ENCODE measurements at places on chromosomes 6 and 20.

DNA sequence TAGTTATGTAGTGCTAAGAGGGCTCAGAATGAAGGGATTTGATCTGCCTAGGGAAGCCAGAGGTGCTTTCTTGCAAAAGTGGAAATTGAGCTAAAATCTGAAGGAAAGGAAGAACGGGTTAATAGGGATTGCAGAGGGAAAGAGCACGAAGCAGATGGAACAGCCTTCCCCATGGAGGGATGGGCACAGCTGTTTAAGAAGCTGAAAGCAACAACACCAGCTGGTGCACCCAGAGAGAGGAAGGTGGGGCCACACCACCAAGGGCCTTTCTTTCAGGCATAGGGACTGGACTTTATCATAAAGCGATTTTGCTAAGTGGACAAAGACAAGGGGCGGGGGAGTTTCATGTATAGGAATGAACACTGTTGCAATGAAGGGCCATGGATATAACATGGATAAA lies 65.8 kb upstream of the SNRPB2 start:
- DNase-seq: no peak

GRCh38 chr6:16078064-16078463 lies 50.8 kb upstream of the MYLIP start:
- no peak for DNase-seq

GRCh38 chr6:90194371-90194841 lies 102.2 kb downstream of the BACH2 start:
- DNase-seq: no peak

GRCh38 chr6:139392794-139393193 lies 18.3 kb upstream of the CITED2 start:
- no peak for DNase-seq

DNA sequence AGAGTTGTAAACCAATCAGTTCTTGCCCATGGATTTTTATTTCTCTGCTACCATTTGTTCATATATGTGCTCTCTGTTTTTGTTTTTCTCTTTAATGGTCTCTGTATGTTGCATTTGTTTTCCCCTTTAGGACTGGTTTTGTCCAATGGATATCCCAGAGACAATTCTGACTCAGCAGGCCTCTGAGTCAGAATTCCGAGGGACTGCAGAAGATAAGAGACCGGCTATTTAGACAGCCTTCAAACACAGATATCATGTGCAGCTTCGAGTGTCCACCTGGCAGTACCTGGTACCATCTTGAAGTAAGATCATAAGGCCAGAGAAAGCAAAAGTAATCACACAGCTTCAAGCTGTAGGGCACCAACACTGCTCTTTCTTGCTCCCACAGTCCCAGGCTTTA lies 125.5 kb downstream of the ELOVL4 start:
- DNase-seq: no peak

- no peak for DNase-seq
Observed at GRCh38 chr20:45969712-45970634, 2.0 kb downstream of the ZNF335 start.

GRCh38 chr6:37283671-37284151 lies 25.8 kb upstream of the TMEM217 start:
- no peak for DNase-seq

DNA sequence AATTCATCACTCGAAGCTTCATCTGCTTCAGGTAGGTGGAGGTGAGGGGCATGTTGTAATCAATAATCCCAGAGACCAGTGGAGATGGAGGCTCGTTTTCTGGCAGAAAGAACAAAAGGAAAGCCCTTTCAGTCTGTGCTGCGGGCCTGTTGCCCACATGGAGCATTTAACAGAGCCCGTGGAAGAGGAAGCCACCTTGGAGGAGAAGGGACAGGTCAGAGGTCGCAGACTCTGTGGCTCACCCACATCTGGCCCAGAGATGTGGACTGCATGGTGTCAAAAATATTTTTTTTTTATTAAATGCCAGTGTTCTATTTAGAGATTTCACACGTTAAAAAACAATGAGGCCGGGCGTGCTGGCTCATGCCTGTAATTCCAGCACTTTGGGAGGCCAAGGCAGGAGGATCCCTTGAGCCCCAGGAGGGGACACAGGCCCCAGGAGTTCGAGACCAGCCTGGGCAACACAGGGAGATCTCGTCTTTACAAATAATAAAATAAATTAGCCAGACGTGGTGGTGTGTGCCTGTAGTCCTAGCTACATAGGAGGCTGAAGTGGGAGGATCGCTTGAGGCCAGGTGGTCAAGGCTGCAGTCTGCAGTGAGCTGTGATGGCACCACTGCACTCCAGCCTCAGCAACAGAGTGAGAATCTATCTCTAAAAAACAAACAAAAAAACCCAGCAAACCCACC lies 73.6 kb downstream of the NOL4L start:
- DNase-seq: no peak

DNA sequence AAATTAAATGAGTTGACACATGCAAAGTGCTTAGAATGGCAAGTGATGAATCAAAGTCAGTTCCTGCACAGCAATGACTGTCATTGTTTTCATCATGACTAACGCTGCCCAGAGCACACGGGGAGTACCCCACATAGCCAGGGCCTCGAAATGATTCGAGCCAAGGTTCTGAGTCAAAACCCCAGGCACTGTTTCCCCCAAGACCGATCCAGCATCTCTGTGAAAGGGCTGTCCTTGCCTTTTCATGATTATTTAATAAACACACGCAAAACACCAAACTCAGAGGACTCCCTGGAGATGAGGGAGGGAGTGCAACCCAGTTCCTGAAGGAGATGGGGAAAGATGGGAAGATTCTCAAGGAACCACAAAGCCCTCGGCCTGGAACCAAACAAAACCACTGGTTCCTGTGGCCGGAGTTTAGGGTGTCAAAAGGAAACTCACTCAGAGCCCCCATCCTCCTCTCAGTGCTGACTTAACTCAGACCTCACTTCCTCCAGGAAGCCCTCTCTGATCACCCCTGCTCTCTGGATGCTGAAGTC lies 3.8 kb downstream of the PREX1 start:
- peak; percentile 55 for DNase-seq

GRCh38 chr6:159871906-159872305 lies 18.9 kb upstream of the MAS1 start:
- peak; percentile 7 for DNase-seq

- DNase-seq: no peak
Observed at GRCh38 chr20:32651537-32651936, 22.2 kb downstream of the C20orf203 start.

- no peak for DNase-seq
Observed at GRCh38 chr6:166712286-166713228, 85.5 kb upstream of the RPS6KA2 start.

- DNase-seq: no peak
Observed at GRCh38 chr20:33851842-33852466, 40.8 kb downstream of the CHMP4B start.

GRCh38 chr6:110965629-110966229 lies 7.2 kb downstream of the GTF3C6 start:
- no peak for DNase-seq

DNA sequence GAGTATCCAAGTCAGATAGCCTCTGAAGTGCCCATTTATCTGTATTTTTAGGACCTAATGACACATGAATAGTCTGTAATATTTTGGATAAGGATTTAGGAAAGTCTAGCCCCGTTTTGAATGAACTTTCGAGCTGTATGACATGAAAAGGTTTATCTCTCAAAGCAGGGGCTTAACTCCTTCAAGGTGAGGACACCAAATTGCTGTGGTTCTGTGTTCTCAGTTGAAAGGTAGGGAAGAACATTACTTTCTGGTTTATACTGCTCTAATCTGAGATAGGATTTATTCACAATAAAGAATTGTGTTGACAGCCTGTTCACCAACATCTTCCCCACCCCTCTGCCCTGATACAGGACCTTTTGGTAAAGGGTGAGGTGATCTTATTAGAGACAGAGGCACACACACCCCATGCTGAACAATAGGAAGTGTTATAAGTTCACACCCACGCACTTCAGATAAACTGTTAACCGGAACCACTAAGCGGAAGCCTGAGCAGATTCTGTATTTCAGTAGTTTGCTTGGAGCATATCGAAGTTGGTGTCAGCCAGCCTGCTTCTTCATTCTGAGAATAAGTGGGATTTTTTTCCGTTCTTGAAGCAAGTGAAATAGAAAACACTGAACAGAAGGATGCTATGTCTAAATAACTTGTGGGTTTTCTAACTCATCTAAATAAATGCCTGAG lies 223.3 kb downstream of the TMEM242 start:
- peak; percentile 6 for DNase-seq

DNA sequence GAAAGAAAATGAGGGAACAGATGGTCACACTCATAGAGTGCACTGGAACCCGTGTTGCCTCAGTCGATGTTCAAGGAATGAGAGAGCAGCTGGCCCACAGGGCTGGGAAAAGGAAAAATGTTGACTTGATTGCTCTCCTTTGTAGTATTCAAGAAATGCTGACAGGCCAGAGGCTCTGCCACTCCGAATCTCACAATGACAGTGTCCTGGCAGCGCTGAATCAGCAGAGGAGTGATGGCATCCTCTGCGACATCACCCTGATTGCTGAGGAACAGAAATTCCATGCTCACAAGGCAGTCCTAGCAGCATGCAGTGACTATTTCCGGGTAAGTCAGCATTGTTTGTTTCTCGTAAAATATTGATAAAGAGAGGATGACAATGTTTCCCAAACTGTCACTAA lies 51.3 kb downstream of the KLHL32 start:
- DNase-seq: no peak

DNA sequence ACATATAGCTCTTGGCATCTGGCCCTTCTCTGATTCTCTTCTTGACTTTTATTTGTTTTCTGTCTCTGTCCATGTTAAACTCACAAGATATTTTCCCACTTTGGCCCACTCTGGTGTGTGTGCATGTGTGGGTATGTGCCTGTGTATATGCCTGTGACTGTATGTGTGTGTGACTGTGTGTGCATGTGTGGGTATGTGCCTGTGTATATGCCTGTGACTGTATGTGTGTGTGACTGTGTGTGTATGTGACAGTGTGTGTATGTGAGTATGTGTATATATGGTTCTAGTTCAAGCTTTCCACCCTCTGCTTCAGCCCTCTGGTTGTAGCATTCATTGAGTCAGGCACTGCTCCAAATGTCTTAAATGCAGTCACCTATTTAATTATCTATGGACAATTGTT lies 88.6 kb upstream of the GGTLC1 start:
- no peak for DNase-seq

GRCh38 chr6:4883298-4883697 lies 107.1 kb downstream of the CDYL start:
- no peak for DNase-seq

- DNase-seq: no peak
Observed at GRCh38 chr20:3262566-3262965, 23.6 kb upstream of the SLC4A11 start.

- no peak for DNase-seq
Observed at GRCh38 chr20:35978041-35978513, 9.7 kb downstream of the CNBD2 start.

GRCh38 chr6:166395778-166396177 lies 13.0 kb upstream of the MPC1 start:
- DNase-seq: no peak

- DNase-seq: no peak
Observed at GRCh38 chr20:1509237-1509636, 18.0 kb upstream of the SIRPB2 start.

DNA sequence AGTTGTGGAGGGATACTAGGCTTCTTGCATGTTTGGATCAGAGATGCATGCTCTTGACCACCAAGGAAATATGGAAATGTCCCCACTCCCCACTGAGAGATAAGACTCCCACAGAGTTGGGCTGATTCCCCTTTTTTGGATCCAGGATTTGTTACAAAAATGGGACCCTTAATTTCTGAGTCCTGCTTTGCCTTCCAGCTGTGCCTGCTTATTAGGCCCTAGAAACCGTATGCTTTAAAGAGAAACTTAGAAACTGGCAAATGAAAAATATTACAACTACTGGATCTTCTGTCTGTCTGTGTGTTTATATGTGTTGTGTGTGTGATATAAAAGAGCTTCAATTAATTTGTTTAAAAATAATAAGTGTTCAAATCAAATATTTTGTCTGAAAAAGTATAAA lies 817.6 kb upstream of the CITED2 start:
- no peak for DNase-seq

GRCh38 chr20:46458866-46459750 lies 52.7 kb upstream of the ELMO2 start:
- no peak for DNase-seq

DNA sequence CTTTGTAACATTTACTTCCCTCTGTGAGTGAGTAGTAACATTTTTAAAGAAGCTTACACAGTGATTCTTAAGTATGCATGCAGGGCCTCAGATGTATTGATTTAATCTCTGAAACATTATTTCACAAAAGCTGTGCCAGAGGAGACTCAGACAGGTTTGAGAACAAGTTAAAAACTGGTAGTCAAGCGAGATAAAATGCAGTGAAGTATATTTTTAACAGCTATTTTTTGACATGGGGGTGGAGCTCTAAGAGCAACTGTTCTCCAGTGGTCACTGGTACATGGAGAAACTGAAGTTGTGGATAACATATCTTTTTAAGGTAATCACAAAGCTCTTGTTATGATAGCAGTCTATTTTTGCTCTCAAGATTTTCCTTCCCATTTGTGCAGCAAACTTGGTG lies 20.4 kb downstream of the DSTN start:
- DNase-seq: no peak

GRCh38 chr20:22775671-22776139 lies 191.3 kb upstream of the FOXA2 start:
- DNase-seq: no peak

- no peak for DNase-seq
Observed at GRCh38 chr6:3471711-3472110, 14.9 kb upstream of the SLC22A23 start.

DNA sequence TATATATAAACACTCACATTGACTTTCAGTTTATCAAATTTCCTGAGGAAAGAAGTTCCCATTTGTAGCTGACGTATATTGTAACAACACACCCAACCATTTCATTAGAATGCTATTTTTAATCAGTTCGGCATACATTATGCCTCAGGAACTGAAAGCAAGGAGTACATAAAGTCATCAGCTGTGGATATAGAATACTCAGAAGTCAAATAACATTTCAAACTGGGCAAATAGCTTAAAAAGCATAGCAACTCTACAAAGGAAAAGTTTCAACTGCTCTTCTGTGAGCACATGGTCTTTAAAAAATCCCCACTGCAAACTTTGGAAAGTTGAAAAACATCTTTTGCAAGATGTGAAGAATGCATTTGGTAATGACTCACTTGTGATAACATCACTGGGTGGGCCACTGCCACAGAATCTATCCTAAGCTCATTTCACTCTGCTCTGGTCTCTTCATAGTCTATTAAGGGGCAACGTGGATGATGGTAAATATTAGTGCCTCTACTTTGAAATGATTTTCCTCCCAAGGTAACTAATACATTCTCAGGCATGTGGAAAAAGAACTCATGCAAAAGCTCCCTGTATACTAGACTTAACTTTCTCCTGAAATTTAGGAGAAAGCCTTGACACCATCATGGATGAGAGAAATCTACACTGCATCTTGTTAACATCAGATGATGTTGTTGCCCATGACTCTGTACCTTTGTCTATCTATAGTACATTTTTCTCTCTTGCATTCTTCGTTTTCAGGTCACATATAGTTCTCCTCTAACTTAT lies 49.2 kb downstream of the FYN start:
- DNase-seq: no peak

- DNase-seq: no peak
Observed at GRCh38 chr6:154824076-154824475, 90.9 kb downstream of the SCAF8 start.
